ENCODE measurements at places on chromosomes 7 and 10.

DNA sequence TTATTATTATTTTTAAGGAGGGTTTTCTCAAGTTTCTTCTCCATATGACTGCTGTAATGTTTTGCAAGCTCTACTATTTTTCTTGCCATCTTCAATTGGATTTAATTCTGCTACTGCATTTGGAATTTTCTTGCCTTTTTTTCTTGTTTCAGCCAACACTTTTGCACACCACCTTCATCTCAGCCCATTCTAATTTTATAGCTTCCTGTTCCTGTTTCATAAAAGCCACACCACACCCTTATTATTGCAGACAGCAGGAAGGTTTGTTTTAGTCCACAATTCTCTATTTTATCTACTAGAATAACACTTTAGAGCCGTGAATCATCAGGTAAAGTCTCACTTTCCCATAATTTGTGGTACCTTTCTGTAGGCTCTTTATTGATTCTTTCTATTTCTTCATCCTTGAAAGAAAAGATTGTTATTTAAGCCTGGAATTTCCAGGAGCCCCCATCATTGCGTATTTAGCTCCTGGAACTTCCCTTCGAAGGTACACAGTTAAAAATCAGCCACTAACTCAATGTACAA lies 209.3 kb upstream of the TBX20 start:
- no peak for DNase-seq

DNA sequence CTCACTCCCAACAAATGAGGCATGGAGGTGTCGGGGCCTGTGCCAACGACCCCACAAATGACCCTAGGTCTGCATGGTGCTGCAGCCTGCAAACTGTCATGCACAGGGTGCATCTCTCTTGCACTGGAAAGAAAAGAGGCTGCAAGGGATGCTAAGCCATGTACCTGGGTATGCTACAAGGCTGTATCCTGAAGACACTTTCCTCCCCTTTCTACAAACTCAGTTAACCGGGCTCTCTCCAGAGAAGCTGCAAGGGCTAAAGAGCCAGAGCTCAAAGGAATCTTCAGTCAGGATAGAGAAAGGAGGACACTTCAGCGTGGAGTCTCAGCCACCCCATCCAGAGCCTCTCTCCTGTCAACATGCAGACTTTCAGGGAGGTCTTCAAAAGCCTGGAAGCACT lies 449.0 kb downstream of the GRID1 start:
- DNase-seq, result no peak

- no peak for DNase-seq
Observed at GRCh38 chr7:111975346-111975745, 230.9 kb downstream of the DOCK4 start.

- no peak for DNase-seq
Observed at GRCh38 chr10:95818668-95819067, 62.7 kb downstream of the ENTPD1 start.

DNA sequence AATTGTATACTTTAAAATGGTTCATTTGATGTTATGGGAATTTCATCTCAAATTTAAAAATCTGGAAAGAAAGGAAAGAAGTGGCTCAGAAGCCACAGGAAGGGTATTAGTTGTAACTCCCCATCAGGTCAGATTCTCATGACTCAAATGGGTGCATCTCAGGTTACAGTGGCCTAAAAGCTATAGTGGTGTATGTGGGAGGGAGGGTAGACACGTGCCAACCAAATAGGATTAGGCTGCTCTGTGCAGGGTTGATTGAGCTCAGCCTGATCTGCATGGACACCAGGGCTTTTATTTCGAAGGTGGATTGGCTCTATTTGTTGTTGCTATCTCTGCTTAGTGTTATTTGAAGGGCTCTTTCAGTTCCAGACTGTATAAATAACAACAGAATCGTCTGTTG lies 121.5 kb upstream of the PRR15 start:
- DNase-seq, result no peak

- no peak for DNase-seq
Observed at GRCh38 chr10:71543608-71544170, 147.0 kb downstream of the CDH23 start.

- DNase-seq, result no peak
Observed at GRCh38 chr7:40001649-40002048, 51.6 kb downstream of the CDK13 start.

DNA sequence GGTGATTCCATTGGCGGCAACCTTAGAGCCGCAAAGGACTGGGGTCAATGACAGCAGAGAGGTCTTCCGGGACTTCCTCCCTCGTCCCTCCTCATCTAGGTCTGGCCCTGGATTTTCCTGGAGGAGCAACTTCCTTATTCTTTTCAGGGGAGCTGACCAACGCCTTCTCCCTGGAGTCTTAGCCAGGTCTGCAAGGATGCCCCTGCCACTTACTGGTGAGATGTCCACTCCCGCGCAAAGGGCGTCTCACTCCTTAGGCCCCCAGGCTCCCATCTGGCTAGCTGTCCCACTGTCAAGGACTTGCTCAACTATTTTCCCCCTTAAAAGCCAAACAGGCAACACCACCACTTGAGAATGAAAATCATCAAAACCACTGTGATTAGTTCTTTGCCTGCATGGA lies 42.0 kb upstream of the NMT2 start:
- no peak for DNase-seq

DNA sequence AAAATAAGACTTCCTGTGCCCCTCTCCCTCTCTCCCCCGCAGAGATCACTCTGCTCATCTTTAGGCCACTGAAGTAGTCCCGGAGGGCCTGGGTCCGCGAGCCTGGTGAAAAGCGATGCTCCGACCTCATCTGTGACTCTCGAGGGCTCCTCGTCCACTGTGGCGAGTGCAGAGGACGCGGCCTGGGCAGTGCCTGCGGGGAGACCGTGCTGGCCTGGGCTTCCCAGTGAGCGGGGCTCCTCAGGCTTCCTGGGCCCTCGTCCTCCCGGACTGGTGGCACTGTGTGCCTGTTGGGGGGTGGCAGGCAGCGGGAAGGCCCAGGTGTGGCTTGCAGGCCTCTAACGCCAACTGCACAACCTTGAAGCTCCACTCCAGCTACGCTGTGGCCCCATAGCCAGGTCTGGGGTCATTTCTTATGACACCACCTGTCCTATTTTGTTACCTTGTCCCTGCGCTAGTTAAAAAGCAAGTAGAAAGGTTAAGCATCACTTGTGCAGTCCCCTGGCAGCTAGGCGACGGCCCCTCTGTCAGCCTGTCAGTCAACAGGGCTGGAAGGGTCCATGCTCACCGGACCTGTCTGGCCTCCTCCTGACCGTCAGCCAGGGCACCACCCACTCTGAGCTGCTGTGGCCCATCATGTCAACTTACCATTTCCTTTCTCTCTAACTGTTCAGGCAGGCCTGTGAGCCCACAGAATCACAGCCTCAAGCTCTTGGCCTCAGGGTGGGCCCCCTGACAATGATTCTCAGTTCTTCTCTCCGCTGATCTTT lies 20.5 kb downstream of the MNX1 start:
- DNase-seq, result no peak

DNA sequence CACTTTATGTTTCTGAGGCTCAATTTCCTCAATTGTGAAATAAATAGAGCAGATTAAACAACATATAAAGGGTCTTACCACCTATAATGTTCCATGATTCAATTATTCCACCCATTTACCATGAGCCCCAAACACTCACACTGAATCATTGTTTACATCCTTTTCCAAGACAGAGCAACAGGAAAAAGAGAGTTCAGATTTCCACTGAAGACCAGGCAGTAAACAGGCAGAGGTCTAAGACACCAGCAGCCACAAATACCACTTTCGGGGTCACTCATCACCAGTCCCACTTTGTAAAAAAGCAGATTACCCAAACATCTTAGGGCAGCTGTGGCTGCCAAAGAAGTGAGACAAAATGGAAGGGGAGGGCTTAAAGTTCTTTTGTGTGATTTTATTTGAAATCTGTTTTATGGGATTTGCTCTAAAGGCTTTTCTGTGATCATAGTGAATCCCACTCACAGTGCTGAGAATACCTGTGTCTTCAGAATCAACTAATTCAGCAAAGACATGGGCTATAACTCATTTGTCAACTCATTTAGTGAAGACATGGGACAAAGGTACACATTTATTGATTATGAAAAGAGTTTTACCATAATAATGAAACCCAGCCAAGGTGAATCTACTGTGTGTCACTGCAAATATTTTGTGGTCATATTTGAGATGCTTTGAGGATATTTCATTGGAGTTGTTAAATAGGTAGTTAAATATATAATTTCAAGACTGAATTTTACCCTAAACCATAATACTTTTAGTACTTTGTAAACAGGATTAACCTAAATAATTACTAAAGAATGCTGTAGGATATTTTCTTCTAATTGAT lies 24.8 kb upstream of the DLD start:
- DNase-seq, result peak; percentile 25

GRCh38 chr7:27174874-27175625 lies 930 bp upstream of the HOXA10 start:
- DNase-seq, result no peak

- no peak for DNase-seq
Observed at GRCh38 chr7:127594490-127594889, 954 bp downstream of the FSCN3 start.

GRCh38 chr10:69845574-69846292 lies 44.0 kb downstream of the COL13A1 start:
- no peak for DNase-seq

DNA sequence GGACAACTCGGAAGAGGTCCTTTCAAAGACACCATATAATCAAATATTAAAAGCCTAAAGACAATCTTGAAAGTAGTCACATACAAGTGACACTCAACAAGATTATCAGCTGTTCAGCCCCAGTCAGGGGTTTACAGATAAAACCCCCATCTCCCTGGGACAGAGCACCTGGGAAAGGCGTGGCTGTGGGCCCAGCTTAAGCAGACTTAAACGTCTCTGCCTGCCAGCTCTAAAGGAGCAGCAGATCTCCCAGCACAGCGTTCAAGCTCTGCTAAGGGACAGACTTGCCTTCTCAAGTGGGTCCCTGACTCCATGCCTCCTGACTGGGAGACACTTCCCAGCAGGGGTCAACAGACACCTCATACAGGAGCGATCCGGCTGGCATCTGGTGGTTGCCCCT lies 18.0 kb downstream of the CDCA7L start:
- no peak for DNase-seq

DNA sequence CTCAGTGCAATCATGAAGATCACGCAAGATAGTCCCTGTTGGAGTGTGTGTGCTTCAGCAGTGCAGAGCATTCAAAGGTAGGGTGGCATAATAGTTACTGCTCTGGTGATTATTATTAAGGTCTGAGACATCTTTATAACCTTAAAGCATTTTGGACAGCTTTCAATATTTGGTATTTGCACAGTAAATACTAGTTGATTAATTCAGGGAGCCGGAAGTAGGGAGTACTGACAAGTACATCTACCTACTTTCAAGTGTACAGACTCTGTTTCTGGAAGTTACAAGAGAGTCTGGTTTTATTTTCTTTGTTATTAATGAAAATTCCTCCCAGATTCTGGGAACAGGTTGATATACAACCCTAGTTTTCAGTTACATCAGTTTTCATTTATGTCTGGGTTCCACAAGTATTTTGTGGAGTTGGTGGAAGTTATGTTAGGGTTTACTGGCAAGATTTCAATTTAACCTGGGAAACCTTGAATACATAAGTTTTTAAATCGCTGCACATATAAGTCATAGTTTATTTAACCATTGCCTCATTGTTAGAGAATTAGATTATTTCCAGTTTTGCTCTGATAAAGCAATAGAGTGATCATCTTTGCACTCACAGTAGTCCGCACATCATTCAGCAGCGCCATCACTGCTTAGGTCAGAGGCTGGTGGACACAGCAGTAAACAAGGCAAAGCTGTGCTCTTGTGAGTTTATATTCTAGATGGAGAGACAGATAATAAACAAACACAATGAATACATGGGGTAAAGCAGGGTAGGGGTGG lies 366.6 kb downstream of the REEP3 start:
- DNase-seq, result no peak

GRCh38 chr7:100887516-100888290 lies 1.8 kb downstream of the UFSP1 start:
- DNase-seq, result peak; percentile 76

DNA sequence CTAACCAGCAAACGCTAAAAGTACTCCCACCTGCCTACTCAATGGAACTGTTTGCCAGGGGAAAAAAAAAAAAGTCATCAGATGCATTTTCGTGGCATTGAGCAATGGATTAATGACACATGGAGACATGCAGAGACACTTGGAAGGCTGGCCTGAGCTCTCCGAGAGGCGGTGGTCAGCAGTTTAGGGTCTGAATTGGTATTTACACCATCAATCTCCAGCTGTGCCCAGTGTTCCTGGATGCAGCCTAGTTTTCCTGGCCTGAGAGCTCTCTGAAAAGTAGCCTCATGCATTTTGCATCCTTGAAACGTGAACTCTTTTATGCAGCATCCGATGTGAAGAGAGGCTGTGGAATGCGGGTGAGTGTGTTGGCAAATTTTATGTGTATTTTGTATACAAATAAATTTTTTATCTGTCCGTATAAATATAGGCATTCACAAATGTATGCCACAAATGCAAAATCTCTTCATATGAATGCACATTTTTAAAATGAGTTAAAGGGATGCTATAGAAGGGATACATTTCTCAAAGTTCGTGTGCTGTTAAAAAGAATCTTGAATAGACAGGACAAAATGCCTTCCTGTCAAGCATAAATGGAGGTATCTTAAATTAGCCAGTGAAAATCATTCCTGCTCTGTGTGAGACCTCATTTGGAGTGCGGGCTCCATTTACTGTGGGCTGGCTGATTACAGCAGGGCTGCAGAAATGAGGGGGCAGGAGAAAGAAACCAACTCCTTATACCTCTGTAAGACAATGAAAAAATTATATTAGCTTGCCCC lies 137.7 kb upstream of the PFKP start:
- DNase-seq, result no peak

DNA sequence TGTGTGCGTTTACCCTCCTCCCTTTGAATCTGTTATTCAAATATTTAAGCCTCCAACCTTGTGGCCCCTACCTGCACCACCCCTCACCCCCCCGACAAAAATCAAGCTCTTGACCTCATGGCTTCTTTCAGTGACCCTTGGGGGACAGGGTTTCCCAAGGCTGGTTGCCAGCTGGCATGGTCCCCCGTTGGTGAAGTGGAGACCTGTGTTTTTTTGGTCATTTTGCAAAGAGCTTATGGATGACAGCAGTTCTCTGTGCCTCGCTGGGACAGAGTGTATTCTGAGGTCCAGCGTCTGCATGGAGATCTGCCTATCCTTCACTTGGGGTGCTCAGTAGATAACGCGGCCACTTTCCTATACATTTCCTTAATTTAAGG lies 111.0 kb downstream of the TCF7L2 start:
- no peak for DNase-seq

- no peak for DNase-seq
Observed at GRCh38 chr10:86699541-86699940, 31.2 kb downstream of the LDB3 start.

- DNase-seq, result no peak
Observed at GRCh38 chr7:91976743-91977142, 36.1 kb downstream of the AKAP9 start.

- no peak for DNase-seq
Observed at GRCh38 chr7:1883031-1883761, 213.1 kb downstream of the ELFN1 start.
